Vagina (tissue), 2 donors: ENCODE measurements at places on chromosomes 1 and 21. TPM values are rescaled to one million over a fixed set of nuclear protein-coding genes. Genes with fewer than 3 reads are reported as not detected.
A peak's percentile ranks its signal among the peaks of the same experiment; 100 is the strongest.

GRCh38 chr1:99956755-99957154 is 13.0 kb upstream of the SLC35A3 start:
- H3K4me3 ChIP-seq: no peak overlapping the region
- no peaks in the 10 kb centered on the region for H3K27me3 ChIP-seq
- no peaks in the 10 kb centered on the region for H3K36me3 ChIP-seq
- no peak for DNase-seq

HMGN1 gene
- total RNA-seq: 82.0 TPM

NTNG1 gene
- 6.6 TPM for total RNA-seq

KLHDC9 gene
- total RNA-seq: 9.3 TPM

GRCh38 chr1:172578586-172578985 is 45.6 kb downstream of the SUCO start:
- no peaks in the 10 kb centered on the region for H3K4me1 ChIP-seq
- DNase-seq: no peak
- H3K27ac ChIP-seq: no peak overlapping the region
- H3K4me3 ChIP-seq: no peak overlapping the region

KRTAP12-2 gene
- not detected for total RNA-seq

PTGFR gene
- 4.4 TPM for total RNA-seq

DNA sequence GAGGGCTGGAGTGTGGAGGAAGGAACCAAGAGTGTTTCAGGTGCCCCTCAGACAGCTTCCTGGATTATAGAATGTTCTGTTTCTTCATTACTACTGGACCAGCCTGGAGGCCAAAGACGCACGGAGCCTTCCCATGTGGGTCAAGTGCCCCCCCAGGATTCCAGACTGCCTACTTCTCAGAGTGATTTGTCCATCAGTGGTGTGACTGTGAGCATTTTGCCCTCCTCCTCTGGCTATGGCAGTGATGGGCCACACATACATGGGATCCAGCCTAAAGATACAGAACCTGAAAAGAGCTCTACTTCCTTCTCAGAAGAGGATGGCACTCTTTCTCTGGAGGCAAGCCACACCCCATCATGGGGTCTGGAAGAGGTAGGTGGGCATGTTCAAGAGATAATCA is 64.9 kb downstream of the MACF1 start:
- peaks cover 70% of the 10 kb centered on the region for H3K4me1 ChIP-seq
- no peak for DNase-seq
- H3K4me3 ChIP-seq: peak overlapping the region; percentile 35

DNA sequence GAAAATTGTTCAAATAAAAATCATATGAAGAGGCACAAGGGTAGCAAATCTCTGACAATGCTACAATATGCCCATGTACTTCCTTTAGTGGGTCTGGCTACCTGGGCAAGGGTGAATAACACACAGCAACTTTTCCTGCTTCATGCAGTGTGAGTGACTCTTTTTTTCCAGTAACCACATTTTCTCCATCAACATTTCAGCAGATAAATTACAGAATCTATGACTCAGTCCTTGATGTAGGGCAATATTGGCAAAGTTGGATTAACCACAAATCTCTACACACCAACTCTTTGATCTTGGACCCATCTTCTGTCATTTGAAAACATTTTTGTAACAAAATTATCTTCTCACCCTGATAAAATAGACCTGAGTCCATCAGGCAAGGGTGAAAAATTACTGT is 31.7 kb downstream of the ERICH3 start:
- no peaks in the 10 kb centered on the region for H3K36me3 ChIP-seq
- no peak for DNase-seq
- no peak overlapping the region for H3K27ac ChIP-seq

GRCh38 chr1:113860891-113861290 is 10.6 kb downstream of the PTPN22 start:
- no peak overlapping the region for H3K4me3 ChIP-seq
- H3K4me1 ChIP-seq: no peaks in the 10 kb centered on the region
- H3K36me3 ChIP-seq: no peaks in the 10 kb centered on the region
- no peak overlapping the region for H3K27ac ChIP-seq

DNA sequence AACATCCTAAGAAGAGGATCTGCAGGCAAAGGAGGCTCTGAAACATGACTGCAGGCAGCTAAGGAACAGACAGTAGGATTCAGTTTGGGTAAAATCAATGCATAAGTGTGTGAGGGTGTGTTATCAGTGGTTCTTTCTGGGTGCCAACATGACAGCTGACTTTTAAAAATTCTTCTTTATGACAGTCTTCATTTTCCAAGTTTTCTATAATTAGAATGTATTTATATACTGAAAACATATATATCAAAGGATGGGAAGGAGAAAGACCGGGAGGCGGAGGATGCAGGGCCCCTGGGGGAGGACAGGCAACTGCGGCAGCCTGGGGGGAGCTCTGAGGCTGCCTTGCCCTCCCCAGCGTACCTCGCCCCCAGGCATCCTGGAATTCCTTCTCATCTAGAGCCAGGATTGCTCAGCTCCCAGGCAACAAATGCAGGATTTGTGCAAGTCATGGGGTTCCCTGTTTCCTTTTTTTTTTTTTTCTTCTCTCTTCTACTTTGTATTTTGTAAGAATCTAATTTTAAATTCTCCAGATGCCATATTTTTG is 104.8 kb downstream of the CSMD2 start:
- H3K27me3 ChIP-seq: no peaks in the 10 kb centered on the region
- H3K4me1 ChIP-seq: no peaks in the 10 kb centered on the region
- H3K4me3 ChIP-seq: no peak overlapping the region
- no peaks in the 10 kb centered on the region for H3K36me3 ChIP-seq

- H3K27me3 ChIP-seq: no peaks in the 10 kb centered on the region
- no peak overlapping the region for H3K27ac ChIP-seq
Observed at GRCh38 chr1:221192055-221192454, 312.8 kb downstream of the HLX start.

CASQ2 gene
- 3.2 TPM for total RNA-seq

GRCh38 chr1:46611691-46612221 is 4.9 kb downstream of the MOB3C start:
- no peak overlapping the region for H3K4me3 ChIP-seq
- no peak for DNase-seq
- H3K36me3 ChIP-seq: peaks cover 16% of the 10 kb centered on the region

DNA sequence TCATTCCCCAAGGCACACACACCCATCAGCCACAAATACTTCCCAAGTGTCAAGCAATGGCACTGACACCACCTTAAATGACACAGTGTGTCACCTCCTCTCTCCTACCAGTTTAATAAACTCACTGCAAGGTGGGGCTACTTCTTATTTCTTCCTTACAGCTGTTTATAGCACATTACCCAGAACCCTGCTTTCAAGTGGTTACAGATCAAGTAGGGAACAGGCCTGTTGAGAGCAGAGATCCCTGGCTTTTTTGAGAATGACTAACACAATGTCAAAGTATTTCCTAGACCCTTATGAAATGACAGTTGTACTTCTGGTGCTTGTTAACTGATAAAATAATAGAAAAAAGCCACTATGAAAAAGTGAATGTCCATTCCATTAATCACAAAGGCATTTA is 19.8 kb downstream of the ZBTB17 start:
- no peak overlapping the region for H3K27ac ChIP-seq
- DNase-seq: no peak
- H3K36me3 ChIP-seq: no peaks in the 10 kb centered on the region
- H3K27me3 ChIP-seq: no peaks in the 10 kb centered on the region
- peaks cover 76% of the 10 kb centered on the region for H3K4me1 ChIP-seq
- no peak overlapping the region for H3K4me3 ChIP-seq

DNA sequence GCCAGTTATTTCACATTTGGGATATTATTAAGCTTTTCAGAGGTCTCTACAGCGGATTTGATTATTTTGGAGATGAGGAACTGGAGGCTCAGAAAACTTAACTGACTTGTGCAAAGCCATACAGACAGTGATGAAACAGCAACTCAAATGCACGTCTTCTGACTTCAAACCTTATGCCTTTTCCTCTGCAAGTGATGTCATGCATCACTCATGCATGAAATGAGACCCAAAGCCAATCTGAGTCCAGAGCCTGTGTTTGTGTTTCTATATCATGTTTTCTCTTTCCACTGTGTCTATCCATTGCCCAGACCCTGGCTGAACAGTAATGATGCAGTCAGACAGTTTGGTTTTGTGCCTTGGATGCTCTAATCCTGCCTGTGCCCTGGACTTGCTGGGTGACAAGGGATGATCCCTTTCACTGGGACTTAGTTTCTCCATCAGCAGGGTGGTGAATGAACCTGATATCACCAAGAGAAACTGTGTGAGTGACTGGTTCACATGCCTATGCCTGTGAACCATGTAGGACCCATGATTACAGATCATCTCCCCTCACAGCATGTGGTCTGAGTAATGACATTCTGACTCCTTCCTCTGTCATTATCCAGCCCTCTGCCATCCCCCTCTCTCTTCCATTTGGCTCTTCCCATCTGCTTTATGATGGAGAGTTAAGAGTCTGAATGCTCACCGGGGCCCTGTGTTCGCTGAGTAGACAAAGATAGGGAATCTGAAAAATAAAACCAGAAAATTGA is 33.4 kb downstream of the SLAMF6 start:
- no peak overlapping the region for H3K27ac ChIP-seq
- no peaks in the 10 kb centered on the region for H3K36me3 ChIP-seq
- H3K4me1 ChIP-seq: no peaks in the 10 kb centered on the region
- no peak for DNase-seq
- no peaks in the 10 kb centered on the region for H3K27me3 ChIP-seq
- H3K4me3 ChIP-seq: no peak overlapping the region

PAPPA2 gene
- total RNA-seq: 0.25 TPM
